ENCODE measurements at places on chromosomes 3 and 15.

- DNase-seq: no peak
Observed at GRCh38 chr3:15498431-15499214, 22.9 kb downstream of the COLQ start.

- no peak for DNase-seq
Observed at GRCh38 chr3:13316603-13317002, 103.5 kb downstream of the NUP210 start.

- DNase-seq: no peak
Observed at GRCh38 chr15:34161329-34161963, 48.5 kb downstream of the KATNBL1 start.

DNA sequence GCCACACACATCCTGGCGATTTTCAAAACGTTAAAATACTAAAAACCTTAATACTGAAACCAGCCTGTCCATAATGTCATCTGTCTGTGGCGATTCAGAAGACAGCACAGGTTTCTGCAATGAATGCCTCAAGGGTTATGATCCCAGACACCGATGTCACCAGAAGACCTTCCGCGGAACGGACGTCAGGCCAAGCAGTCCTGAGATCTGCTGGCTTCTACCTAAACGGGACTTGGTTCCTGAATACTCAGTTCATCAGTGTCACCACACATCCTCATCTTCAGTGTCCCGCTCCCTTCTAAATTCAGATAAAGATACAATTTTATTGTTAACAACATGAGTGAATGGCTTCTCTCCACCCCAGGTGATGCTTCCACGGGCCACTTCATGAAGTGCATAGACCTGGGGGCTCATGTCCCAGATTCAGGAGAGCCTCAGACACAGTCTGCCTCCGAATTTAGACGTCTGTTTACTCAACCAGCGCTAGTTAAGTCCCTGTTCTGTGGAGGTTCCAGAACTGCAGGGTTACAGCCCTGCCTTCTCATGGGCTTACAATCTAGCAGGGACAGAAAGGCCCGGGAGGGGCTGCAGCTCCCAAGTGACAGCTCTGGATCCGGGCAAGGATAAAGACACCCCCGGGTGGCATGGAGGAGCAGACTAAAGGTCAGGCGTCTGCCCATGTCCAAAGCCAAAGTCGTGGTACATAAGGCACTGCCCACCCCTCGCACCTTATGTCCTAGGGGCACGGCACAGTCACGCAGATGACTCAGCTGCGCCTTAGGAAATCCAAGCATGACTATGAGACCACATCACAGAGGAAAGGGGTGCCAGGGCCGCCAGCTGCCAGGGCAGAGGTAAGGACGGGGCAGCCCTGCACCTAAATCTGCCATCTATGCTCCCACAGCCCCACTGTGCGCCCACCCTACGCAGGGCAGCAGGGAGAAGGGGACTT lies 75.9 kb downstream of the VGLL4 start:
- DNase-seq: no peak

DNA sequence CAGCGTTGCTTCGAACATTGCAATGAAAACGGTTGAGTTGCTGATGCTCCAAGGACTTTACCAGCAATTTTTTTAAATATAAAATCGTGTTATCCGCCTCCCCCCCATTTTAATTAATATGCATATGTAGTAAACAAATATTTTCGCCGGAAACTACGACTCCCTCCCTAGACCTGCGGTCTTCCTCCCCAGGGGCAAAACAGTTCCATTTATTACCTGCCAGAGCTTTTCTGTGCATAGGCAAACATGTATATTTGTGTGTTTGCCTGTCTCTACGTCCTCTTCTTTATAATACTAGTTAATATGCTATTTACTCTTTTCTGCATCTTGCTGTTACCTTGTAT lies 593 bp upstream of the RSL24D1 start:
- peak; percentile 17 for DNase-seq

GRCh38 chr3:56677286-56677685 lies 5.8 kb downstream of the TASOR start:
- DNase-seq: peak; percentile 49

DNA sequence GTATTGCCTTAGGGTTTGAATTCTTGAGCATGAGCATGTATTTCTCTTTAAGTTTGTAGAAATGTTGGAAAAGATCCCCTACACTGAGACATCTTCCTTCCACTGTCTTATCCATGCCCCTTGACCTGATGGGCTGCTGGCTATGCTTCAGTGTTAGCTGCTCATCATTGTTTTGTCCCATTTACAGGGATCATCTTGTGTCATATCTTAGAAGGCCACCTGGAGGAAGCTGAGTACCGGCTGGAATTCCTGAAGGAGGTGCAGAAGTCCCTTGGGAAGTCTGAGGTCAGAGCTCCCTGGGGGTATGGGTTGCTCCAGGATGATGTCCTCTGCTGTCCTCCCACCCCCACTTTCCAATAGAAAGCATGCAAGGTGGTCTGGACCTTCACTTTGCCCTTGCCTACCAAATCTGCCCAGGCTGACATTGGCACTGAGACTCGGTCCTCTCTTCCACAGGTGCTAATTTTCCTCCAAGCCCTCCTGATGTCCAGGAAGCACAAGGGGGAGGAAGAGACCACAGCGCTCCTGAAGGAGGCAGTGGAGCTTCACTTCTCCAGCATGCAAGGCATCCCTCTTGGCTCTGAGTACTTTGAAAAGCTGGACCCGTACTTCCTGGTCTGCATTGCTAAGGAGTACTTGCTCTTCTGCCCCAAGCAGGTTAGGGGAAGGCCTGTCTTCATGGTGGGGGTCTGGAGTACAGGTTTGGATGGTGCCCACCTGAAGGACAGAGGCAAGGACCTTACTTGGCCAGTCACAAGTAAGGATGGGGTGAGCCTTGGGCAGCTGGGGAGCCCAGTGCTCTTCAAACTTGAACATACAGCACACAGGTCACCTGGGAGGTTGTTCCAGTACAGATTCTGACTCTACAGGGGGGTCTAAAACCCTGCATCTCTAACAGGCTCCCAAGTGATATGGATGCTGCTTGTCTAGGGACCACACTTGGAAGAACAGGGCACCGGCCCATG lies 17.7 kb downstream of the TTC21A start:
- no peak for DNase-seq

- no peak for DNase-seq
Observed at GRCh38 chr3:187763850-187764648, 18.8 kb upstream of the BCL6 start.

GRCh38 chr3:99570061-99570460 lies 68.3 kb upstream of the COL8A1 start:
- no peak for DNase-seq

DNA sequence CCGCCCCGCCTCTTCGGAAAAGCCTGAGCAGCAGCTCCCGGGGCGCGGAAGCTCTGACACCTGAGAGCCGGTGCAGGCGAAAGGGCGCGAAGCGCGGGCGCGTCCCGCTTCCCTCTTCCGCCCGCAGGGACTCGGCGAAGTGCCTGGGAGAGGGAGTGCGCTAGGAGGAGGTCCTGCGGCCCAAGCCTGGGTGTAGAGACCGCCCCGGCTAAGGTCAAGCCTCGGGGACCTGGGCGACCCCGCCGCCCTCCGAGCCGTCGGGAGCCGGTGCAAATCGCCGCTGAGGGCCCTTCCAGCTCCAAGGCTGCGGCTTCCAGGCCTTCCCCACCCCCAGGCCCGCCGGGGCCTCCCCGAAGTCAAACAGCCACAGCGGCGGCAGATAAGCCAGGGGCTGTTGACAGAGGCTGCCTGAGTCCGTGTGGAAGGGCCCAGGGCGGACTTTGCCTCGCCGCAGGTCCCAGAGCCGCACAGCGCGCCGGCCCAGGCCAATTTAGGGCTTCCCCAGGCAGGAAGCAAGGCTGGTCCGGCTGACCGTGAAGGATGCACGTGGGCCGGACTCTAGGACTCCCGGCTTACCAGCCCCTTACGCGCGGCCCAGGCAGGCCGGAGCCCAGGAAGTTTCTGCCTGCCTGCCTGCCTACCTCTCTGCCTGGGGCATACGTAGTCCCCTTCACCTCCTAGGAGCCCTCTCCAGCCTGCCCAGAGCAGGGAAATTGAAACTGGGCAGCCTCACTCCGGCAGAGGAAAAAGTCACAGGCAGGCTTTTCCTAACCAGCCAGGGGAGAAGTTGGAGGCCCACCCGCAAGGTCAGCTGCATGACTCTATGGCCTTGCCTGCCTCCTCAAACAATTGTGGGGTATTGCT lies 2.3 kb downstream of the ITPKA start:
- no peak for DNase-seq

GRCh38 chr3:195609229-195609628 lies 25.5 kb upstream of the APOD start:
- peak; percentile 70 for DNase-seq

DNA sequence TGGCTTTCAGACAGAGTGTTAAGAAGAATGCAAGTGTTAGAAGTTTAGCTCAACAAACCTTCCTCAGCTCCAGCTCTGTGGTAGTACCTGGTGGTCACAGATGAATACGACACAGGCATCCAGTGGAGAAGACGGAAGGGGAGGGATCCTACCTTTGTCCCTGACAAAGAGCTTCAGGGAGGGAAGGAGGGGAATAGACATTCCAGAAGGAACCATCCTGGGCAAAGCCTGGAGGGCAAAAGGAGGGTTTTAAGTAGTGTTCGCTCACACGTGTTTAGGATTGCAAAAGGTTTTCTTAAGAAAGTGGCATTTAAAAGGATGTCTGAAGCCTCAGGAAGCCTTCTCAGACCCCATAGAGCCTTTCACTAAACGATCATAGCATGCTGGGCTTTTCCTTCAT lies 2.8 kb downstream of the CHCHD4 start:
- DNase-seq: no peak

DNA sequence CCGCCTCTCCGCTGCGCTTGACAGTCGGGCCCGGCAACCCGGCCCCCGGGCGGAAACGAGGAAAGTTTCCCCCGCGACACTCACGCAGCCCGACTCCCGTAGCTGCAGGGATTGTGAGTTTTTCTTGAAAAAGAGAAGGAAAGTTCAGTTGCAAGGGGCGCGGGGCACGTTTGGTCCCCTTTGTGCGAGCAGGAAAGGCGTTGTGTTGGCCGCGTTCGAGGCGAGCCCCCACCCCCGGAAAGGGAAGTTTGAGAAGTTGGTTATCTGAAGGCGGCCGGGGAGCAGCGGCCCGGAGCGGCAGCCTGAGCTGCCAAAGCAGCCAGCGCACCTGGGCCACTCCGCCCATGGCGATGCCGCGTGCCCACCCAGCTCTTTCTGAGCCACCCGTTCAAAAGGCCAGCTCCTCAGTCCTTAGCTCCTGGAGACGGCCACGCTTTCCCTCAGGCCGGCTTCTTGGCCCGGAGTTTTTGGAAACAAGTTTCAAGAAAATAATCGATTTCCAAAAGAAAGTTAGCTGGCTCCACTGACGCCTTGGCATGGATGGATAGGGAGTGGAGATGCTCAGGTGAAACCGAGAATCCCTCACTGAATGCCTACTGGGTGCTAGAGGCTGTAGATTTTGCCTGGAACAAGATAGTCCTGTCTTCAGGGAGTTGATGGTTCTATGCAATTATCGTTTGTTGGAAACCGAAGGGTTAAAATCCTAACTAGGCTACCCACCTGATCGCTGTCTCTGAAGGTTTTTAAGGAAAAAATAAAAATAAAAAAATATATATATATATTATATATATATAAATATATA lies 832 bp downstream of the TGFBR2 start:
- DNase-seq: peak; percentile 65

- DNase-seq: peak; percentile 16
Observed at GRCh38 chr3:134253475-134254226, 3.0 kb upstream of the RYK start.

DNA sequence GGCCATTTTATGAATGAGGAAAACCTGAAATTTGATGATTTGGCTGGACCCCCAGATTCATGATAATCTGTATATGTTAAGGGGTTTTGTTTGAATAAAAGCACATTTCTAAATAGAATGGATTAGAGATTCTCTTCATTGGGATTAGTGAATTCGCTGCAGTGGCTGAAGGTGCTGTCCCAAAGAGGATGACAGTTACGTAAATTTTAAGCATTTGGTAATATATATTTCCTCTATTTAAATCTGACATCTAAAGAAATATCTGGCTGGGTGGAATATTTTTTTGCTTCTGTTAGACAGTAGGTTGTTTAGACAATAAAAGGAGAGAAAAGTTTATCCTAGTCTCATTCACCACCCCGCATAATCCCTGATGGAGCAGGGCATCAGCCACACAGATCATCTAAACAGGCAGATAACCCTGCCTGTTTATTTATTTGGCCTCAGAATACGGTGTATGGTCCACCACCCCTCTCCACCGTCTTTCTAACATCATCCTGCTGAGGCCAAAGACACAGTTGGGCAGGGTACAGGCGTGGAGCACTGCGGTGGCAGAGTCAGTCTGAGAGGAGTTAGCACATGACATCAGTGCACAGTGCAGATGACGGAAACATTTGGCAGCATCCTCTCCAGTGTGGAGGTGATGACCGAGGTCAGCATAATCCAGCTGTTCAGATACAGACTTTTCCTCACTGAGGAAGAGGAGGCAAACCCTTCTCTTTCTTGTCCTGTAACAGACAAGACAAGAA lies 20.4 kb upstream of the NFKBIZ start:
- peak; percentile 67 for DNase-seq

DNA sequence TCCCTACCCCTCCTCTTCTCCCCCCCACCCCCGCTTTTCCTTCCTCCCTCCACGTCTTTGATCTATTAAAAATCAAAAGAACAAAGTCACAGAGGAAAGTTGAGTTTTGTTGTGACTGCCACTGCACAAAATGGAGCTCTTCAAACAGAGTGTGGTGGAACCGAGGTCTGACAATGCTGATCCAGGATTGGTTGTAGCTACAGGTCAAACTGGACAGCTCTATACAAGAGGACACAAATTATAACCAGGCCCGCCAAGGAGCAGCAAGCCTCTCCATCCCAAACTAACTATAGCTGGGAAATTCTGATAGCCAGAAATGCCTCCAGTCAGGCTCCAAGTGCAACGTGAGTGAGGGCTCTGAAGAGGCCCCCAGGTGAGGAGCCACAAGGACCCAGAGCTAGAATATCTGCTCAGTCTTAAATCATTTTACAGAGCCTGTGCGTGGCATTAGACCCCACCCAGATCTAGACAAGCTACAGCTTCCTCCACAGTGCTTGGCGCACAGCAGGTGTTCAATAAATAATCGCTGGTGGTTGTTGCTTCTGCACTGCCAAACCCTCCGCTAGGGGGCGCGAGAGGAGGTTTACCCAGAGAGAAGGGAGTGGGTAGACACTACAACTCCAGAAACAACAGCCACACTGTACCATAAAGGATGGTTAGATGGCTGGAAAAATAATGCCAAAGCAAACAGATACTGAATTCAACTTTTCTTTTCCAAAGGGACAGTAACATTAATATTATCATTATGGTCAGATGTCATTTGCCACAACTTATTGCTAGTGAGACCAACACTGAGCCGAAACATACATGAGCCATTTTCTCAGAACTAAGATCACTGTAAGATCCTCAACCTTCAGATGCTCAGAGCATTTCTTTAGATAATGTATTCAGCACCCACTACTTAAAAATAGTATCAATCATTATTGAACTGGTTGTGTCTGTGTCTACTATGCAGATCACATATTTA lies 44.6 kb downstream of the ZIC4 start:
- peak; percentile 53 for DNase-seq

DNA sequence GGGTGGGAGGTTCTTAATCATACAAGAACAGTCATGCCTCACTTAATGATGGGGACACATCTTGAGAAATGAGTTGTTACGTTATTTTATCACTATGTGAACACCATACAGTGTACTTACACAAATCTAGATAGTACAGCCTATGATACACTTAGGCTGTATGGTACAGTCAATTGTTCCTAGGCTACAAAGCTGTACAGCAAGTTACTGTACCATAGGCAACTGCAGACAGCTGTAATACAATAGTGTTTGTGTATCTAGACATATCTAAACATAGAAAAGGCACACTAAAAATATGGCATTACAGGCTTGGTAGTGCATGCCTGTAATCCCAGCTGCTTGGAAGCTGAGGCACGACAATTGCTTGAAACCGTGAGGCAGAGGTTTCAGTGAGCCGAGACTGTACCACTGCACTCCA lies 55.7 kb upstream of the PLXND1 start:
- DNase-seq: no peak
